ENCODE measurements at places on chromosomes 12 and 14.

GRCh38 chr12:46553266-46553665 lies 180.7 kb upstream of the SLC38A2 start:
- DNase-seq: peak; percentile 86

- DNase-seq: no peak
These were observed 30.8 kb downstream of the PAWR start for GRCh38 chr12:79659961-79660431.

DNA sequence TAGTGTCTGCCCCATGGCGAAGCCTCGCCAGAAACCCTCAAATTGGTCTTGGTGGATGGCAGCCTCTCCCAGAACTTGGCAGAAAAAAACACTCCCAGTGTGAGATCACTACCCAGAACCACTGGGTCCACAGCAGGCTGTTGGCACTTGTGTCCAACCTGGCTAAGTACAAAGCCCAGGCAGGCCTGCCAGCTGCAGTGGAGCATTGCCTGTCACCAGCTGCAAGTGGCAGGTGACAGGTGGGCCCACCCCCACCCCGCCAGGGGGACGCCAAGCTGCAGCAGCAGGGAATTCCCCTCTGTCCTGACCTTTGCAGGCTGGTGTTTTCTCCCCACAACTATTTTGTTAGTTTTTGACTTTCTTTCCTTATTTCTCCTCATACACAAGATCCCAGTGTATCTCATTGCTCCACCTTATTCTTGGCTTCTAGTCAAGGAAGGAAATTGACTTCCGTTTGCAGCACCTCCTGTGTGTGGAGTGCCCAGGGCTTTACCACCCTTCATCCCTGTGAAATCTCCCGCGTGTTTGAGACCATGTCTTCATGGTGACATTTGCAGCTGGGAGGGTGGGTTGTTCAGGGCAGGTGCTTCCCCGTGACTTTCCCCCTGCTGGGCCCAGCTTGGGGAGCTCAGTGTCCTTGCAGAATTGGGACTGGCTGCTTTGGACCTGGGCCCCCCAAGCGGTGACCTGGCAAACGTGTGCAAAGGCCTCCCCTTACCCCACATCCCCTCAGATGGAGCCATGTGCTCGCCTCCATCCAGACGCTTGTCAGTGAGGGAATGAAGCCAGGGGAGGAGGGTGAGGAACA lies 73.8 kb upstream of the RIN3 start:
- no peak for DNase-seq

DNA sequence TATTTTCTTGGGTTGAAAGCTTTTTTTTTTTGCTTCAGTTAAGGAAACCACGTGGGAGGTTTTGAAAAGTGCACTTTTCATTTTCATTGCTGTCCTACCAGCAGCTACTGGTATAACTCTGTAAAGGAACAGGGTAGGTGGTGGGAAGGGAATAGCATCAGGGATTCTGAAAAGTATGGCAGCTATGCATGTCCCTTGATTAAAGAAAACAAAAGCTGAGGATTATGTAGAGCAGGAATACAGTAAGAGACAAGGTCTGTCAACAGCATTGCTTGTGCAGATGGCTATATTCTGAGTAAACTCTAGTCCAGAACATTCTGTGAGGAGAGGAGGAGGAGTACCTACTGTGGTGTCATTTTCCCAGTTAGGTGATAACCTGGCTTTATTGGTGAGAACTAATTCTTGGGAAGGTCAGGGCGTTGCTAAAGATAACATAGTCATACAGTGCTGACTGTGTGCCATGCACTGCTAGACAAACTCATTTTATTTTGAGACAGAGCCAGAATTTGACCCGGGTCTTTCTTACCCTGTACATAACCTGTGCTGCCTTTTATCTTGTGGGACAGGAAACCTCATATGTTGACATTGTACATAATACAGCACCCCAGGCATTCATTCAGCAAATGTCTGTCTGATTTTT lies 80.3 kb upstream of the TRAF3 start:
- no peak for DNase-seq
